ENCODE measurements at places on chromosomes 1 and 21.

- no peak for DNase-seq
These were observed 469.8 kb downstream of the USP25 start for GRCh38 chr21:16199539-16199938.

DNA sequence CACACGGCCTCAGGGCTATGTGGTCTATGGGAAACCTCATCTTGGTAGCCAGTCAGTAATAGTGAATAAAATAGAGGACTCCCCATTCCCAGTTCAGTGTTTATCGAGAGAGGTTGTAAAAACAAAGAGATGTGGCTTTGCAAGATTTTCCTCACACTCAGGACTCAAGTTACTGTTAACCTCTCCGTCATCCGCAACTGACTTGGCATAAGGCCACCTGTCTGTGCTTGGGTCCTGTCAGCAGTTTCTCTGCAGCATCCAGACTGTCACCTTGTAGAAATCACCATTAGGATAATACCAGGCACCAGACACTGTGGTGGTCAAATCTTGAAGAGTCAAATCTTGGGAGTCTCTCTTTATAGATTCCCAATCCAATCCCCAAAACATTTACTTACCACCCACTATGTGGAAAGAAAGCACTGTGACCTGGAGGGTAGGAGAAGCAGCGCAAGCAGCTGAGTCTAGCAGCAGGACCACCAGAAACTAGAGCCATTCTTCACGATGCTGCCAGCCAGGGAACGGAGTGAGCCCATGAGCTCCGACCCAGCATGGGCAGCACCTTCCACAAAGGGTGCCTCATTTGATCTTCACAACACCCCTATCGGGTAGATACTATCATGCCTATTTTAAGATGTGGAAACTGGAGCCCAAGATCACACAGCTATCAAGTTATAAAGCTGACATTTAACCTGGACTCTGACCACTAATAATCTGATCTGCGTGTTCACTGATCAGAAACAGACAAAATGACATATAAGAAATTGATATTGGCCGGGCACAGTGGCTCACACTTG, 5.6 kb upstream of the GPR25 start:
- DNase-seq: no peak

- no peak for DNase-seq
These were observed 24.6 kb upstream of the FCRL3 start for GRCh38 chr1:157725221-157725577.

GRCh38 chr1:143720087-143721023, 251.4 kb downstream of the FAM72C start:
- no peak for DNase-seq

GRCh38 chr21:21730512-21730911, 732.3 kb downstream of the NCAM2 start:
- no peak for DNase-seq
